Mucosa of descending colon (tissue), 3 donors: ENCODE measurements at places on chromosomes 7 and 10. TPM values are rescaled to one million over a fixed set of nuclear protein-coding genes. Genes with fewer than 3 reads are reported as not detected.

- DNase-seq: peak; percentile 60
These were observed 7.2 kb downstream of the GNB2 start for GRCh38 chr7:100680576-100681271.

- DNase-seq: no peak
These were observed 19.9 kb upstream of the ZEB1 start for GRCh38 chr10:31299119-31299518.

- DNase-seq: no peak
These were observed 62.8 kb downstream of the MTPN start for GRCh38 chr7:135914346-135914745.

DNA sequence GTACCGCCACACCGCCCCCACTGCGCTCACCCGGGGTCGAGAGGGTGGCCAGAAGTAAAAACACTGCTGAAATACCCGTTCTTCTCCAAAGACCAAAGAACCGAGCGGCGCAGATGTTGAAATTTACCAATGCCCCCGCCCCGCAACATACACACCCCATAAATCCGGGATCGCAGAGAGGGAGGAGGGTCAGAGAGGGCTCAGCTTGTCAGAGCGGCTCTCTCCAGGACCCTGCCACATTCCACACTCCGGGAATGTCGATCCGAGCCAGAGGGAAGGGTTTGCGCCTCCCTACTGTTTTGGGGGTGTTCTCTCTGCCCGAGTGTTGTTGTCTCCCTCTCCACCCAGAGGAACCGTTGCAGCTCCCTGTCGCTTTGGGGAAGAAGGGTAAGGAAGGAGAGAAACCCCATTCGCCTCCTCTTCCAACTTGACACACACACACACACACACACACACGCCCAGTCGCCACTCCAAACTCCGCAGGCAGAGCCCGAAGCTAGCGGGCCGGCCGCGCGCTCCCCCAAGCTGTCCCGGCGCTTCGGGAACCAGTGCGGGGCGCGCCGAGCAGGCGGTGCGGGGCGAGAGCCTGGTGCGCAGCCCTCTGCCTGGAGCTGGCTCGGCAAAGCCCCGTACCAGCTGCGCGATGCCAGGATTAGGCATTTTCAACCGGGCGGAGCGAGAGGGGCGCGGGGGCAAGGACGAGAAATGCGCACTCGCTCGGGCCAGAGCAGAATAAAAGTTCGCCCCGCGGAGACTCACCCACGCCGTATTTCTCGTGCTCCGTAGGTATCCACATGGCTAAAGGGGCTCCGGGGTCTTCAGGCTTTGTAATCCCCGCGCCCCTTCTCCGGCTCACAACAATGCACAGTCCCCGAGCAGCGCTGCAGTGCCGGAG lies 609 bp downstream of the DOCK4 start:
- DNase-seq: peak; percentile 74

- no peak for DNase-seq
These were observed 241.5 kb upstream of the PTER start for GRCh38 chr10:16195178-16195769.

GRCh38 chr10:29780639-29781038 lies 145.9 kb upstream of the SVIL start:
- no peak for DNase-seq

DNA sequence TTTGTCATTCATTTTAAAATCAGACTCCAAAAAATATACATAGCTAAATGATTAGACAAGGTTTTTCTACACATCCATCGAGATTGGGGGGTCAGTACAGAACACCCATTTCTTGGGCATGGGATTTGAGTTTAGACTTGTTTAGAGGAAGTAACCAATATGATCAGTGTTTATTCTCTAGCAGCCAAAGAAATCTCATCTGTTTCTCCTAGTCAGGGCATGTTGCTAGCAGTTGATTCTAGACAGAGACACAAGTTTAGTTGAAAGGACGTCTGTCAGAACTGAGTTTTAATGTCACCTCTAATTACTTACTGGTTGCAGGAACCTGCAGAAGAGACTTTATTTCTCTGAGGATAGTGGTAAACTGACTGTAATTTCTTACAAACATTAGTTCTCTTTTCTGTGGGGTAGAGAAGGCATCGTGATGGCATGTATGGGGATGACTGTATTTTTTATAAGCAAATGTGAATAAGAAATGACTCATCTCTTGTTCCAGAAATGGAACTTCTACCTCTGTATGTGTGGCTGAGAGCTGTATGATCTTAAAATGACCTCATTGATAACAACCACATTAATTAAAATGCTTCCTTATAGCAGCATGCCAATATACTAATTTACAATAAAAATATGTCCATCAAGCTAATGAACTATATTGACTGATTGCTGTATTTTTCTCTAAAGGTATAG lies 30.6 kb upstream of the RHOBTB1 start:
- DNase-seq: no peak

DNA sequence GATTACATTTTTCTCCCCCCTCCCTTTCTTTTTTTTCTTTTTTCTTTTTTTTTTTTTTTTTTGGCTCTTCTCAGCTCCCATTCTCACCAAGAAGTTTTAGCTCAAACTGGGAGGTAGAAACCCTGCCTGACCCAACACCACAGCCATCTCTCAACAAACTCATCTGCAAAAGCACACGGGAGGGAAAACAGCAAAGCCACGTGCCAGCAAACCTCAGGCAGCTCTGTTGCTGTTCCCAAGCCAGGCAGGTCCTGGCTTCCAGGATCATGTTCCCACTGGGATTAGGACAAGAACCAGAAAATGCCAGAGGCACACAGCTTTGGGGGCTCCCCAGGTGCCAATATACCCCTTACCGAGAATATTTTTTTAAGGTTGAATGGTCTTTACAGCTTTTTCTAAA lies 56.7 kb downstream of the ITIH5 start:
- DNase-seq: no peak

DNA sequence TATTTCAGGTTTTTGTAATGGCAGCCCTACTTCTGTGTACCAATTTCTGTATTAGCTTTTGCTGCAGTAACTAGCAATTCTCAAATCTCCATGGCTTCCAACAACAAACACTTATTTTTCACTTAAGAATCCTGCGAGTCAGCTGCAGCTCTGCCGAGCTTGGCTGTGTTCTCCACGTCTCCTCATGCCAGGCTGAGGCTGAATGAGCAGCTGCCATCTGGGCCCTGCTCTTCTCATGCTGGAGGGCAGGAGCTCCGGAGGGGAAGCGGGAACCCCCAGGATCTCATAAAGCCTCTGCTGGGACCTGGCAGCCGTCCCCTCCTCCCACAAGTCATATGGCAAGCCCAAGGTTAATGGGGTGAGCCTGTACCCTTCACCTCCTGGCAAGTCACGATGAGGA lies 591.1 kb downstream of the SDK1 start:
- no peak for DNase-seq

DNA sequence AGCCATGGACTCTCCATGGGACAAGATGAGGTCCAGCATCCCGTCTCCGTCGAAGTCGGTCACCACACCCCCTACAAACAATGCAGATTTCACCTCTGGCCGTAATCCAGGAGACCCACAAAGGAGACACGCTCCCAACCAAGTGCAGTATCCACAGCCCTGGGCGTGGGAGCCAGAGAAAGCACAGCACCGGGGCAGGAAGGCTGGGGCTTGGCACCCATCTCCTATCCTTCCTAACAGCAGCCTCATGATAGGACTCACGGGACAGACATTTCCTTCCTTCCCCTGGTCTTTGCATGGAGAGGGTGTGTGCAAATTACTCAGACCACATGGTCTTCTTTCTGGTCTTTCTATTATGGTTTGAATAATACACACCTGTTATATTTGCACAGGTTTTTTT lies 46.3 kb downstream of the GOLGA7B start:
- no peak for DNase-seq

DNA sequence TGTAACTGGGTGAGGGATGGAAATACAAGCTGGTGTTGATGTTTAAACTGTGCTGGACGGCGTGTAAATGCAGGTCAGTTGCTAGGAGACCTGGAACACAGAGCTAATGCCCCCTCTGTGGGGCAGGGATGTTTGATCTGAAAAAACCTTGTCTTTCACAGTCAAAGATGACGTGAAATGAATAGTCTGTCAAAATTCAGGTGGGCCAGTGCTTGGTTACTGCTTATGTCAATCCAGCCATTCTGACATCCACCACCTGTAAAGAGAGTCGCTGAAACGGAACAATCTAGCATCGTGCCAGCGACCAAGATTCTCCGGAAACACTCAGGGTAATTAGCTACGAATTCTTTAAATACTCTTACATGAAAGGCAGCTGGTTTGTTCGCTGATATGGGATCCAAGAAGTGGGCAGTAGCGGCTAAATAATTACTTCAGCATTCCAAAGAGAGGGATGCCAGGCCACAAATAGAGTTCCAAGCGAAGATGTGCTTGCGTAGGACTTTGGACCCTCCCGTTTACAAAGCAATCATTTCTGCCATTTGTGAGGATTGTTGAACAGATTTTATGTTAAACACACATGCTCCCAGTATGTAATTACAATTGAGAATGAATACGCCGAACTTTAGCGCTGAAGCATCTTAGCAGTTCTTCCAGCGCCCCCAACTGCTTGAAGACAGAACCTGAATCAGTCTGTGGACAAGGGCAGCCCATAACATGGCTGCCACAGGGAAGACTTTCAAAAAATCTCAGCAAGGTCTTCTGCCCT lies 7.3 kb upstream of the ASB4 start:
- peak; percentile 48 for DNase-seq

GRCh38 chr10:51567271-51567670 lies 132.1 kb downstream of the CSTF2T start:
- no peak for DNase-seq

GRCh38 chr7:158563911-158564662 lies 23.5 kb downstream of the PTPRN2 start:
- no peak for DNase-seq

GRCh38 chr7:138954545-138955475 lies 26.4 kb downstream of the KIAA1549 start:
- no peak for DNase-seq

DNA sequence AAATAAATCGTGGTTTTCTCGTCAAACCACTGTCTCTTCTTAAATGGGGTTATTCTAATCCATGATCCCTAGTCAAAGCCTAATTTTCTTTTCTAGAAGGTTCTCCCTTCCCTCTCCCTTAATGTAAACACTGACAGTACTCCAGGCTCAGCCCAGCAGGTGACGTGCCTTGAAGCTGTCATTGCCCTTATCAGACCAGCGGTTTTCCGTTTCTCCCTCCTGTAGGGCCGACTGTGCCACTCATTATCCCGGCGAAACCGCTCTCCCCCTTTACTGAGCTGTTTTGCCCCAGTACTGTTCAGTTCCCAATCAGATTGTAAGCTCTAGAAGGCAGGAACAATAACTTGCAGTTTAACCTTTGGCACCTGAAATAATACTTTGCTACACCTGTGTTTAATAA lies 153.5 kb upstream of the RHEB start:
- DNase-seq: no peak

- no peak for DNase-seq
These were observed 44.3 kb downstream of the ARL4A start for GRCh38 chr7:12731775-12732174.

DNA sequence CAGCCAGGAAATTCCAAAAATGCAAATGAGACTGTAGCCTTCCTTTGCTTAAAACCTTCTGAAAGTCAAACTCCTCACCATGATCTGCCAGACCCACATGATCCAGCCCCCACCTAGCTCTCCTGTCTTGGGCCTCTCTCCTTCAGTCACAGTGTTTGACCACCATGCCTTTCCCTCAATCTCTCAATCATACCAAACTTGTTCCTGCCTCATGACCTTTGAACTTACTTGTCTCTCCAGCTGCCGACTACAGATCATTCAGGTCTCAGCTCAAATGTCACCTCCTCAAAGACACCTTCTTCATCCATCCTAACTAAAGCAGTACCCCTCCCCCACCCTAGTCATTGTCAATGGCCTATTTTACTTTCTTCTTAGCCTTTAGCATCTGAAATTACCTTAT lies 9.3 kb upstream of the ADD3 start:
- no peak for DNase-seq

DNA sequence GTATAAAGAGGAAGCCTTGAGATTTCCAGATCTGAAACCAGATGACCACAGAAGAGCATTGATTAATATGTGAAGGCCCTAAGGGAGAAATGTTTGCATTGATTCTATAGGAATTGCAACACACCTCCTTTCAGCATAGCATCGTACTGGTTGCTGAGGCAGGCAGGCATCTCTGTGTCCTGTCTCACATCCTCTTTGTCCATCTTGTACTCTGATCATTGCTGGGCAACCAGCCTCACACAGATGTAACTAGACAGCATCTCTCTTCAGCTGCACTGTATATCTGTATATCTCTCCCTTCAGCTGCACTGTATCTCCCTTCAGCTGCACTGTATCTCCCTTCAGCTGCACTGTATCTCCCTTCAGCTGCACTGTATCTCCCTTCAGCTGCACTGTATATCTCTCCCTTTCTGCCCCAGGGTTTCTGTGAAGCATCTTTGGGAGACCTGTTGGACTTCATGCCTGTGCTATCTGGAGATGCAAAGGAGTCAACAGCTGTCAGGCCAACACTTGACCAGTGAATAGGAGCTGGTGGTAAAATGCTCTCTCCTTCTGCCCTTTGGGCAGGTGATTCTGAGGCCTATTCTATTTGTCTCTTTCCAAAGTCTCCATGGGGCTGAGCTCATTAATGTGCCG lies 40.3 kb downstream of the TMEM178B start:
- no peak for DNase-seq

DNA sequence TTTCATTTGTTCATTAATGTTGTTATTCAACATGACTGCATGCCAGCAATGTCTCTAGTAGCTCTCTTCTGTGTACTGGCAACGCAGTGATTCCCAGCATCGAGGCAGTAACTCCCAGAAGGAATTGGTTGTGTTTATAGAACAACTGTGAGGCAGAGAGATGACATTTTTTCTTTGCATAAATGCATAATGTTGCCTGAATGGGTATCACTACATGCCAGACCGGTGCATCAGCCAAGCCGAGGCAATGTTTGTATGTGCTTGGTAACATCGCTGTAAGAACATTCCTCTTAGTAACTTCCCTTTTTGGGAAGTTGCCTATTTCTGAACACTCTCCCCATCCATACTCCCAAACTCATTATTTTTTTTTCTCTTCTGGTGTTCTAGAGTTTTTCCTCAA lies 182.9 kb downstream of the HTR7 start:
- no peak for DNase-seq

- DNase-seq: no peak
These were observed 23.3 kb downstream of the TMEM106B start for GRCh38 chr7:12234334-12234865.

DNA sequence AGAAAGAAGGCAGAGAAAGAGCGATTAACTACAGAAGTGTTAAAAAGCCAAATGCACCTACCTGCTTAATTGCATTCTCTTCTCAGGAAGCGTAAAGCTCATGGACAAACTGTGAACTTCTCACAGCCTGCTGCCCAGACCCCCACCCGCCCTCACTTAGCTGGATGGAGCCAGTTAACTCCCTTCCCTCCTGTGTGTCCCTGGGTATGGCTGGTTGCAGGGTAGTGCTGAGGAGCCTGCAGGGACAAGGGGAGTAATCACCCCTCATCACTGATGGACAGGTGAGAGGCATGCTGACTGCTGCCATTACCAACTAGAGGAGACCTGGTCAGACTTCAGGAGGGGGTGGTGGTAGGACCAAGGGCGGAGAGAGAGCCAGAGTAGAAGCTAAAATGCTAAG lies 37.5 kb downstream of the ENO4 start:
- no peak for DNase-seq

The MRPS24 gene
- 90.2 TPM for total RNA-seq

The PRPS1L1 gene
- total RNA-seq: not detected

The IGFBP1 gene
- not detected for total RNA-seq

The HYAL4 gene
- total RNA-seq: not detected

The NKX2-3 gene
- total RNA-seq: 38.5 TPM

The AFAP1L2 gene
- total RNA-seq: 11.6 TPM
